ENCODE measurements at places on chromosomes 7 and 10.

DNA sequence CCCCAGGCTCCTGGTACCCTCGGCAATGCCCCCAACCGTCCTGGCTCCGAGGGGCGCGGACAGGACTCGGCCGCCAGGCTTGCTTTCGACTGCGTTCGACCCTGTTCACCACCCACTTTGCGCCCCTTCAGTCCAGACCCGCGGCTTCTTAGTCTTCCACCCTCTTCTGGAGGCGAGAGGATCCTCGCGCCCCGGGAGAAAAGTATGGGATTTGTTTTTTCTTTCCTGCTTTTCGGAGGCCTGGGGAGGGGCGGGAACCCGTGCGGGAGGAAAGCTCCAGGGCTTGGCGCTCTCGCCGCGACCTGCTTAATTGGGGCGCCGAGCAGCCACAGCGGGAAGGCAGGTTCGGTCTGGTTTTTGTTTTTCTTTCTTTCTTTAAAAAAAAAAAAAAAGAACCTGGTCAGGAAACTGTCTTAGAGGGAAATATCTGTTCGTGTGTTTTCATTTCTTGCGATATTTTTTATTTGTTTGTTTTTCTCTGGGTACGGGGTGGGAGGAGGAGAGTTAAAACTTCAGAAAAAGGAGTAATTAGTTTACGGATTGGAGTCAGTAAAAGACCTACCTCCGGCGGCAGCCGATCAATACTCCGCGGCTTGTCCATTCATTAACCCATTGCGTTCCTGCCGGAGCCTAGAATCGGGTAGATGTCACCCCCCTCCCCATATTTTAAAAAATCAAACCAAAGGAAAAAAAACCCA is 1.6 kb downstream of the EMX2 start:
- DNase-seq = no peak

GRCh38 chr7:94265456-94265855 is 129.2 kb upstream of the COL1A2 start:
- DNase-seq = no peak

DNA sequence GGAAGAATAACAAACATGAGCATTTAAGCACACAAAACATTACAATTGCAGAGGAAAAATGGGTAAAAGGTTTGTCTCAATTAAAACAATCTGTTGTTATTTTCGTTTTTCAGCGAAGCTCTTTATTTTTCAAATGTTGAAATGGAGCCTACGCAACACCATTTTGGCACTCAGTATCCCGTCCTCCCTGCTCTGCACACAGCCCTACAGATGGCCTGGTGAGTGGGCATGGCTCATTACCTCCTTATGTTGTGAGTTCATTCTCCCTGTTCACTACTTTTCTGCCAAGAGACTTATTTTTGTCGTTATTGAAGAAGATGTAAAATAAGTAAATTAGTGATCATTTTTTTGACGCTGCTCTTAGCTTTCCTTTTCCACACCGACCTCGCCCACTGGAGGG is 167.8 kb upstream of the CXCL12 start:
- DNase-seq = no peak

- no peak for DNase-seq
These were observed 751.8 kb upstream of the IGFBP3 start for GRCh38 chr7:46672861-46673260.

DNA sequence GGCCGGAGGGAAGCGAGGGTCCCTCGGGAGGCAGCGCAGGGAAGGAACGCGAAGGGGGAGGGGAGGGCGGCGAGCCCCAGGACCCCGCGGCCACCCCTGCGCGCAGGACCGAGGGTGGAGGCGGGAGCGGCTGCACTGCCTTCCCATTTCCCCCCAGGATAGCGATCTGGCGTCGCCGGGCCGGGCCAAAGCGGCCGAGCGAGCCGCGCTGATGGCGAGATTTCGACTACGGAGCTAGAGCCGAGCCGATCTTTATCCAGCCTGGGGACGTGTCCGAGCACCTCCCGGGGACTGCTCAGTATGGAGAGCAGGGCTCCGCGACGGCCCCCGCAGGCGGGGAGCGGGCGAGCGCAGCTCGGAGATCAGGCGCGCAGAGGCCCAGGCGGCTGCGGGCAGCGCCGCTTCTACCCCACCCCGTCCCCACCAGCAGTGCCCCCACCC is 590 bp upstream of the CRTAC1 start:
- DNase-seq = no peak

DNA sequence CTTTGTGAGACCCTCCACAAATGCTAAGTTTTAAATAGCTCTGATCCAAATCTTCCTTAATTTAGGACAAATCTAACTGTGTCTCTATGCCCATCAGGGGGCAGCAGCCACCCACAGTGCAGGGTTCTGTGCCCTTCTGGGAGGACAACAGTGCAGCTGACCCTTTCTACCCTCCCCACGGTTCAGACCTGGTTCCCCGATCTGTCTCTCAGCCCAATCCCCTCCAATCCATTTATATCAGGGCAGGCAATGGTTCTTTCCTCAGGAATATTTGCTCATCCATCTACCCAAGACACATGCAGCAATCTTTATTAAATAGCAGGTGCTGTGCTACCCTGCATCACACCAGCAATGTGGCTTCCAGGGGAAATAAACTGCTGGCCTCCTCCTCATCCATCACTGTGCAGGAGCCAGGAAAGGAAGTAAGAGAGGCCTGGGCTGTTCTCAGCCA is 4.0 kb upstream of the RBM28 start:
- DNase-seq = peak; percentile 70

- DNase-seq = no peak
These were observed 149.2 kb downstream of the CRPPA start for GRCh38 chr7:16271990-16272665.

GRCh38 chr10:97830064-97830463 is 19.6 kb upstream of the GOLGA7B start:
- no peak for DNase-seq

- DNase-seq = peak; percentile 45
These were observed 50.2 kb downstream of the APBB1IP start for GRCh38 chr10:26488344-26488743.

DNA sequence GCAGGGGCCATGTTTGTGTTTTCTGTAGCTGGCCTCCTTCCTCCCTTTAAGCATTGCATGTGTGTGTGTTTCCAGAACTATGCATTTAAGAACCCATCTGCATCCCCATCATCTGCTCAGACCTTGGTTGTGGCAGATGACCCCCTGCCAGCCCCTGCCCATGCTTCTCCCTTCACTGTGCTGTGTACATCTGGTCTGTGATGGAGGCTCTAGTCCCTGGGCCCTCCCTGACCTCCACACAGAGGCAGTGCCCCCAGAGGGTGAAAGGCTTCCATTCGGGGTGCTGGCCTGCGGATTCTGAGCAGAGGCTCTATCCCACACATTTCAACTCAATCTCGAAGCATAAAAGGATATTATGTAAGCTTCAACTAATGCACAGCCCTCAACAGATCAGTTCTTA is 89.4 kb downstream of the TACC2 start:
- DNase-seq = no peak

- no peak for DNase-seq
These were observed 387.3 kb upstream of the MGMT start for GRCh38 chr10:129079705-129080104.

DNA sequence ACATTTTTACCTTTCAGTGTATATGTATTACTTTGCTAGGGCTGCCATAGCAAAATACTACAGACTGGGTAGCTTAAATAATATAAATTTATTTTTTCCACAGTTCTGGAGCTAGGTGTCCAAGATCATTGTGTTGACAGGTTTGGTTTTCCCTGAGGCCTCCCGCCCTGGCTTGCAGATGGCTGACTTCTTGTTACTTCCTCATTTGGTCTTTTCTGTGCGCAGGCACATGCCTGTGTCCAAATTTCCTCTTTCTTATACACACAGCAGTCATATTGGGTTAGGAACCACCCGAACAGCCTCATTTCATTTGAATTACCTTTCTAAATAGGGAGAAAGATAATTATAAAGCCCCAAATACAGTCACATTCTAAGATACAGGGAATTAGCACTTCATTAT is 521.6 kb upstream of the SORCS1 start:
- DNase-seq = no peak

- DNase-seq = no peak
These were observed 19.4 kb upstream of the ANTXRL start for GRCh38 chr10:46267132-46267985.

- no peak for DNase-seq
These were observed 7.3 kb downstream of the AKAP9 start for GRCh38 chr7:91947948-91948347.

GRCh38 chr7:27165089-27165995 is at the start of gene HOXA9:
Gene HOXA9, minus strand, starts transcription at chr7:27165537. Its CDS starts 80 bp downstream, at chr7:27165457.
- no peak for DNase-seq

DNA sequence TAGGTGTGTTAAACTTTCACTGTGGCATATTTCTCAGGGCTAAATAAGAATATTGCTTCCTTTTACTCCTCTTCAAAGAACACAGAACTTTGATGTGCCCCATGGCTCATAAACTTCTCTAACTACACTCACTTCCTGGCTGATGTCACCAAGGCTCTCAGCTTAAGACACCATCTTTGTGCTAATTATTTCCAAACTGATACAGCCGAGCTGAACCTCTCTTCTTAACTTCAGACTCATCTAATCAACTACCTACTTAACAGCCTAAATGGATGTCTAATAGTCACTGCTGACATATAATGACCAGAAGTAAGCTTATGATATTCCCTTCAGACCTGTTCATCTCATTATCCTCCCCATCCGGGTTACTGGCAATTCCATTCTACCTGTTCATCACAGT is 3.6 kb downstream of the C10orf67 start:
- DNase-seq = no peak

DNA sequence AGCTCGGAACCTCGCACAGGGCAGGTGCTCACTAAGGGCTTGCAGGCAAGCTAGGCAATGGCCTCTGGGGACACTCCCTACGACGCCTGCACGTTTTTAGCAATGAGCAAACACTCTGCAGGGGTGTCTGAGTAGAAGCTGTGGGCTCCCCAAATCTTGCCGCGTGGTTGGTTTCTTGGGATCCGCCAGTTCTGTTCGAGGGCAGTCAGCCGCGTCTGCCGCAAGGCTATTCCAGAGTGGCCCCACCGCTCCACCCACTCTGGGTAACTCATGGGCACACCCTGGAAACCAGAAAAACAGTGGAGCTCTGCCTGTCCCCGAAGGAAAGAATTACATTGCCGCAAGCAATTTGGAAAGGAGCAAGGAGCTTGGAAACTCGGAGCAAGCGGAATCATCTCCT is 189.3 kb upstream of the LYZL2 start:
- no peak for DNase-seq

GRCh38 chr7:22630069-22630468 is 96.9 kb upstream of the IL6 start:
- DNase-seq = no peak

- DNase-seq = no peak
These were observed 66.6 kb downstream of the HTR5A start for GRCh38 chr7:155136619-155137243.
